Vagina (tissue), 2 donors: ENCODE measurements at places on chromosomes 7 and 10.

DNA sequence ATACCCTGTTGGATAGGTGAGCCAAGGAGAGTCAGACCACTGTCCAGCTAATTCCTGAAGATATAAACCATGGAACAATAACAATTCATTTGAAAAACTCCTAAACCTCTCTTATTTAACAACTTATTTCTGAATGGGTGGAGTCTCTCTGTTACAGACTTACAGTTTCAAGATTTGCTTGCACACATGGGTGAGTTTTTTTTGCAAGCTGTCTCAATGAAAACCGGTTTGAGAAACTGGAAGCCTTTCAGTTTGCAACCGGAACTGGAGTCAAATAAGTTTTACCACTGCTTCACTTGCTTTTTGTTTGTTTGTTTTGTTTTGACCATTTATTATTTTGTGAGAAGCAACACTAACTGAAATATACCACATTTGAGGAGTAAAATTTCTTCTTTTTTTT lies 243.8 kb downstream of the MTERF1 start:
- H3K27ac ChIP-seq: no peak overlapping the region
- H3K4me1 ChIP-seq: no peaks in the 10 kb centered on the region
- no peak for DNase-seq
- H3K36me3 ChIP-seq: no peaks in the 10 kb centered on the region

DNA sequence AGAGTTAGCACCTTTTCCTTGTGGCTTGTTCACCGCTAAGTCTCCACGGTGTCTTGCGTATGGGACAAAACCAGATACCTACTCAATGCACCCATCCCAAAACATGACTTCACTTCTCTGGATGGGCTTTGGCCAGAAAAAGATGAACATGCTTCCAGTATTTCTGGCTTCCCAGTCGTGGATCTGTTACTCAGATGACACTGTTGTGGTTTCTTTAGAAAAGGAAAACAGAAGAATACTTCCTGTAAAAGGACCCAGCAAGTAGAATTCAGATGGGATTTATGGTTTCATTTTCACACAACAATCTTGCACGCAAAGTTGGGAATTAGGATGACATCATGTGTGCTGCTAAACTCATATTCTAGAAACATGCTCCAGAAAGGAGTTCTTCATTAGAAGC lies 216.7 kb downstream of the ADAM12 start:
- no peak overlapping the region for H3K4me3 ChIP-seq
- no peak for DNase-seq
- H3K27ac ChIP-seq: no peak overlapping the region
- no peaks in the 10 kb centered on the region for H3K27me3 ChIP-seq

DNA sequence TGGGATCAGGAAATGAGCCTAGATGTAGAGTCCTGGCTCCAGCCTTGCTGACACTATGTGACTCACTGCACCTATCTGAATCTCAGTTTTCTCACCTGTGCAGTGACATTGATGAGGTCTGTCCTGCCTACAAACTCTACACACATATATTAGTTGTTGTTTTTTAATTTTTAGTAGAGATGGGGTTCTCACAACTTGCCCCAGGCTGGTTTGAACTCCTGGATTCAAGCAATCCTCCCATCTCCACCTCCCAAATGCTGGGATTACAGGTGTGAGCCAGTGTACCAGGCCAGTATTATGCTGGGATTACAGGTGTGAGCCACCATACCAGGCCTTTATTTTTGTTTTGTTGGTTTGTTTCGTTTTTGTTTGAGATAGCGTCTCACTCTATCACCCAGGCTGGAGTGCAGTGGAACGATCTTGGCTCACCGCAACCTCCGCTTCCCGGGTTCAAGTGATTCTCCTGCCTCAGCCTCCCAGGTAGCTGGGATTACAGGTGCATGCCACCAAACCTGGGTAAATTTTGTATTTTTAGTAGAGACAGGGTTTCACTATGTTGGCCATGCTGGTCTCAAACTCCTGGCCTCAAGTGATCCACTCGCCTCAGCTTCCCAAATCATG lies 11.8 kb upstream of the DDIT4 start:
- peaks cover 67% of the 10 kb centered on the region for H3K4me1 ChIP-seq
- no peak overlapping the region for H3K4me3 ChIP-seq
- no peak for DNase-seq
- H3K27me3 ChIP-seq: no peaks in the 10 kb centered on the region
- H3K27ac ChIP-seq: peak overlapping the region; percentile 98
- H3K36me3 ChIP-seq: no peaks in the 10 kb centered on the region

DNA sequence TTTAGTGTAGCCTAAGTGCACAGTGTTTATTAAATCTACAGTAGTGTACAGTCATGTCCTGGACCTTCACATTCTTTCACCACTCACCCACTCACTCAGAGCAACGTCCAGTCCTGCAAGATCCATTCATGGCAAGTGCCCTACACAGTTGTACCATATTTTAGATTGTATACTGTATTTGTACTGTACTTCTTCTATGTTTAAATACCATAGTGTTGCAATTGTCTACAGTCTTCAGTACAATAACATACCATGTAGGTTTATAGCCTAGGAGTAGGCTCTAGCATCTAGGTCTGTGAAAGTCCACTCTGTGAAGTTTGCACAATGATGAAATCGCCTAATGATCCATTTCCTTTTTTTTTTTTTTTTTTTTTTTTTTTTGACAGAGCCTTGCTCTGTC lies 12.0 kb downstream of the EEPD1 start:
- H3K27me3 ChIP-seq: no peaks in the 10 kb centered on the region
- peaks cover 16% of the 10 kb centered on the region for H3K4me1 ChIP-seq
- no peak overlapping the region for H3K4me3 ChIP-seq
- no peak overlapping the region for H3K27ac ChIP-seq
- no peak for DNase-seq
- H3K36me3 ChIP-seq: no peaks in the 10 kb centered on the region

DNA sequence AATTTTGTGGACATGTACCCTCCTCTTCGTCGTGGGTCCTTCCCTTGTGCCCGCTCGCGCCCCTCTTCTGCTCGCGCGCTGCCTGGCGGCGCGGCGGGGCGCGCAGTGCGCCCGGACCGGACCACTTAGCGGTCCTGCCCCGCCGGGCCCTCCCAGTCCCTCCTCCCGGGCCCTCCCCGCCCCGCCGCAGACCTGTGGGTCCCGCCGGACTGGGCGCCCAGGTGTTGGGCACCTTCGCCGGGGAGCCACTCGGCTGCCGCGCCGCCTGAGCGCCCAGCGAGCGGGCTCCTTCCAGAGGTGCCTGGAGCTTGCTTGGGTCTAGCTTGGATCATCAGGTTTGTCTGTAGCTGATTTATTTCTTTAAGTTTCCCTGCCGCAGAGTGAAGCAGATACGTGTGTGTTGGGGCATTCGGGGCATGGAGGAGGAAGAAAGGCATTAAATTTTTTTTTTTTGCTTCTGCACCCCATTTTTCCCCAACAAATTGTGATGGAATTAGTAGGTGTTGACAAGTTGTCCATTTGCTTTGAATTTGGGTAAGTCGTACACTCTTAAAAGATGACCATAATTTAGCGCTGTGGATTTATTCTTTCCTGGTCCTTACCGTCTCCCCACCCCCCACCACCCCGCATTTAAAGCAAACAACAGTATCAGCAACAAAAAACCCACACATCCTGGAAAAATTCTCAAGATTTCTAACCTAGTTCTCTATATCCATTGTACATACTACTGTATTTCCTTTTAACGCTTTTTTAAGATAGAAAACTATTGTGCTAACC lies 905 bp downstream of the C1GALT1 start:
- H3K27me3 ChIP-seq: no peaks in the 10 kb centered on the region
- peak overlapping the region; percentile 97 for H3K27ac ChIP-seq
- DNase-seq: no peak
- peaks cover 27% of the 10 kb centered on the region for H3K4me1 ChIP-seq

GRCh38 chr7:131012477-131013031 lies 278.5 kb upstream of the KLF14 start:
- H3K36me3 ChIP-seq: no peaks in the 10 kb centered on the region
- peak overlapping the region; percentile 65 for H3K27ac ChIP-seq
- DNase-seq: peak; percentile 81
- H3K27me3 ChIP-seq: no peaks in the 10 kb centered on the region
- H3K4me1 ChIP-seq: peaks cover 100% of the 10 kb centered on the region

- DNase-seq: no peak
- H3K4me1 ChIP-seq: no peaks in the 10 kb centered on the region
- no peak overlapping the region for H3K27ac ChIP-seq
- no peaks in the 10 kb centered on the region for H3K36me3 ChIP-seq
Observed at GRCh38 chr7:29749701-29750321, 56.5 kb upstream of the WIPF3 start.

- H3K4me3 ChIP-seq: peak overlapping the region; percentile 54
- peaks cover 47% of the 10 kb centered on the region for H3K4me1 ChIP-seq
- H3K27me3 ChIP-seq: no peaks in the 10 kb centered on the region
- H3K36me3 ChIP-seq: peaks cover 4% of the 10 kb centered on the region
- no peak for DNase-seq
- H3K27ac ChIP-seq: peak overlapping the region; percentile 95
Observed at GRCh38 chr10:44974628-44975430, 3.8 kb downstream of the DEPP1 start.

DNA sequence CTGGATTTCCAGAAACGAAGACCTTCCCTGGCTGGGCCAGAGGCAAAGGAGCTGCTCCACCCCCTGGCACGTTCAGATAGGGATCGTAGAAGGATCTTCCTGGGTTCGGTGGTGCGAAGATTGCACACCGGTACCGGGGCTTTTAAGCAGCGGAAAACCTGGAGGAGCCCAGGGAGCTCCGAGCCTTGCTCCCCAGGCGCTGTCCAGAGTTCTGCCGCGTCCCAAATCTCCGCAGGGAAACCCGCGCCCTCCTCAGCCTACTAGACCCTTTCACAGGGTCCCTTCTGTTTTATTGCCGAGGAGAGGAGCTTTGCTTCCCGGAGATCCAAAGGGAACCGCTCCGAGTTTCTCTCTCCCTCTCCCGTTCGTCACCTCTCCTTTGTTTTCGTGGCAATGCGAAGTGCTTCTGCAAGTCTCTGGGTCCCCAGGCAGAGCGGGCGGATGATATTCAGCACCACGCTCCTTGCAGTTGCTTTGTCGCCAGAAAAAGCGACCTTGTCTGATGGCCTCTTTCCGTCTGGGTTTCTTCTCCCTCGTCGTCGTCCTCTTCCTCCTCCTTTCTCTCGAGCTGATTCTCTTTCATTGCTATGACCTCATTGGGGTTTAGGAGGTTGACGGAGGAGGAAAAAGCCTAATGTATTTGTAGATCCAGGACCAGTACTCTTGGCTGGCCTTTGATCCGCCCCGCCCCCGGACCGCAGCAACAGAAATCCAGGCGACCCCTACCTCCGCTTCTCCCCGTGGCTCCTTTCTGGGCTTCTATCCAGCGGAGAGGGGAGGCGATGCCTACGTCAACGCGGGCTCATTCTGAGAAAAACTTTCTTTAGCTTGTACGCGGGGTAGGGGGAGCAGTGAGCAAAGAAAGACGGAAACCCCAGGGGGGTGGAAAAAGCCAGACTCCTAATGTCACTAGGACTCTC lies at the start of gene TMEM196:
Gene TMEM196, minus strand, starts transcription at position 777 of the 920 bp plus-strand sequence. CDS start 921 bp downstream, outside the sequence.
- no peak within 1 kb of the TSS for H3K27ac ChIP-seq
- no peak for DNase-seq
- H3K27me3 ChIP-seq: no peaks in the 10 kb centered on the region

- no peak overlapping the region for H3K4me3 ChIP-seq
- no peak for DNase-seq
- peaks cover 28% of the 10 kb centered on the region for H3K4me1 ChIP-seq
- peaks cover 64% of the 10 kb centered on the region for H3K27me3 ChIP-seq
- no peaks in the 10 kb centered on the region for H3K36me3 ChIP-seq
Observed at GRCh38 chr7:1243964-1244416, 11.3 kb downstream of the UNCX start.

- H3K27ac ChIP-seq: no peak overlapping the region
- H3K36me3 ChIP-seq: no peaks in the 10 kb centered on the region
- no peak for DNase-seq
- H3K27me3 ChIP-seq: no peaks in the 10 kb centered on the region
- H3K4me1 ChIP-seq: peaks cover 15% of the 10 kb centered on the region
Observed at GRCh38 chr7:151402029-151402835, 7.6 kb downstream of the WDR86 start.

DNA sequence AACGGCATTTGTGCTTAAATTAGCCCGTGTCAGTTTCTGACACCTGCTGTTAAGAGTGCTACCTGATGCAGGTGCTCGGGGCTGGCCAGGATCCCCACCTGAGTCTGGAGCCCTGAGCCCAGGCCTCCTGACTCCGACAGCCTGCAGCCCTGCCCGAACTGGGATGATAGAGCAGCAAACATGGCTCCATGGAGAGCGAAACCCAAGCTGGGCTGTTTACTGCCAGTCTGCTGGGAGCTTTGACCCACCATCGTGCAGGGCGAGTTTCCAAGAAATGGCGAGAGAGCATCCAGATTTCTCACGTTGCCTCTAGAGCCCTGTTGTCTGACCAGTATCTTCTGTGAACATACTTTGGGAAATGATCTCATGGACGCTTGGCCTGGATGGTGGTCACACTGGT lies 66.2 kb downstream of the MGMT start:
- H3K4me3 ChIP-seq: no peak overlapping the region
- H3K36me3 ChIP-seq: no peaks in the 10 kb centered on the region
- H3K4me1 ChIP-seq: peaks cover 5% of the 10 kb centered on the region
- no peak for DNase-seq

- H3K27me3 ChIP-seq: no peaks in the 10 kb centered on the region
- no peak overlapping the region for H3K27ac ChIP-seq
- H3K36me3 ChIP-seq: no peaks in the 10 kb centered on the region
- H3K4me3 ChIP-seq: no peak overlapping the region
Observed at GRCh38 chr7:2006231-2006771, 226.4 kb downstream of the MAD1L1 start.

GRCh38 chr10:98620503-98620902 lies 173.8 kb upstream of the HPS1 start:
- no peaks in the 10 kb centered on the region for H3K4me1 ChIP-seq
- DNase-seq: no peak
- no peak overlapping the region for H3K27ac ChIP-seq
- no peaks in the 10 kb centered on the region for H3K36me3 ChIP-seq
- H3K27me3 ChIP-seq: no peaks in the 10 kb centered on the region

DNA sequence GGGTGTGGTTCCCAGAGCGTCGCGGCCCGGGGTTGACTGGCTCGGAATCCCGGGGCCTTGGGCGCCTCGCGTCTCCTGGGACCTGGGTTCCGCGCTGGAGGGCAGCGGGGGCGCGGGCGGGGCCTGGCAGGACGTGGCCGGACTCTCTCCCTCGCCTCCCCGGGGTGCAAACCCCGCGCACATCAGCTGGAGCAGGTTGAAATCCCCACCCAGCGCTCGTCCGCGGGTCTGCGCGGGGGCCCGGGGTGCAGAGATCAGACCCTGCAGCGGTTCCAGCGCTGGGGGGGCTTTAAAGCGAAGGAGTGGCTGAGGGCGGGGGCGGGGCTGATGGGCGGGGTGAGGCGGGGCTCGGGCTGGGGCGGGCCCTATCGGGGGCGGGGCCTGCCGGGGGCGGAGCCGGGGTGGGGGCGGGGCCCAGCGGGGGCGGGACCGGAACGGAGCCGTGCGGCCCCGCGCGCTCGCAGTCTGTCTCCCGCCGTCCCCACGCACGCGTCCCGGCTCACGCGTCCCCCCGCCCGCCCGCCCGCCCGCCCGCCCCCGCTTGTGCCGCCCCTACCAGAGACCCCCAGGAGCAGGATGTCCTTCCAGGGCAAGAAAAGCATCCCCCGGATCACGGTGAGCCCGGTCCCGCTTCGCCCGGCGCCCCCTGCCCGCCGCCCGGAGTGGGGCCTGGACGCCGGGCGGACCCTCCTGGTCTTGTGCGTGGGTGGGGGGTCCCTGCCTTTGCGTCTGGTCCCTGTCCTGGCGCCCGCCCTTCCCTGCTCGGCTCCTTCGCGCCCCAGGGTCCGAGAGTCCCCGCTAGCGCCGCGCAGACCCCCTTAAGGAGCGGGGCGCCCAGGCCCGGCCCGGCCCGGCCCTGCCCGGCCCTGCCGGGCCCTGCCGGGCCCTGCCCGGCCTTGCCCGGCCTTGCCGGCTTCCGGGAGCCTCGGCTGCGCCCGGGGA lies at the start of gene DPYSL4:
Gene DPYSL4, plus strand, starts transcription at position 461 of the 942 bp plus-strand sequence. Its CDS starts 116 bp downstream, at position 577.
- no peak within 1 kb of the TSS for H3K27ac ChIP-seq
- peak within 1 kb of the TSS; percentile 54 for H3K4me3 ChIP-seq
- DNase-seq: no peak
- H3K36me3 ChIP-seq: no peaks in the 10 kb centered on the region
- peaks cover 7% of the 10 kb centered on the region for H3K27me3 ChIP-seq
